ENCODE measurements at places on chromosomes 6 and 20. TPM values are rescaled to one million over a fixed set of nuclear protein-coding genes. Genes with fewer than 3 reads are reported as not detected.
A peak's percentile ranks its signal among the peaks of the same experiment; 100 is the strongest.

The SF3B5 gene
- polyA plus RNA-seq = 374 TPM

The C20orf144 gene
- polyA plus RNA-seq = not detected

The RAET1E gene
- polyA plus RNA-seq = not detected

The GCM1 gene
- not detected for polyA plus RNA-seq

The SLC22A23 gene
- polyA plus RNA-seq = 0.43 TPM

The PLCG1 gene
- 18.1 TPM for polyA plus RNA-seq

The ATXN1 gene
- polyA plus RNA-seq = 0.44 TPM

DNA sequence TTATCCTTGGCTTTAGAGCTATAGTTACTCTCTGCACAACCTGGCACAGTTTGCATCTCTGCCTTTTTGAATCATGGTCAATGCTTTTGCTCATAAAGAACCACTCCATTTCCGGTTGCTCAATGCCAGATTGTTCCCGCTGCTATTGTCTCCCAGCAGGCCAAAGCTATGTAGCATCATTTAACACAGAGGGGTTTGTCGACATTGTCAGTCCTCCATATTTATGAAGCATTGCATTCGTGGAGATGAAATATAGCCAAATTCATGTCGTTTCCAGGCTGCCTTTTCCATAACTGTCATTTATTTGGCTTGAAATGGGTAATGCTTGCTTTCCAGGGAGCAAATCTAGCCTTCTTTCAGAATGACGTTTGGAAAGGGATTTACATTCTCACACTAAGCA is 598.8 kb downstream of the EPHA7 start:
- no peak for DNase-seq

DNA sequence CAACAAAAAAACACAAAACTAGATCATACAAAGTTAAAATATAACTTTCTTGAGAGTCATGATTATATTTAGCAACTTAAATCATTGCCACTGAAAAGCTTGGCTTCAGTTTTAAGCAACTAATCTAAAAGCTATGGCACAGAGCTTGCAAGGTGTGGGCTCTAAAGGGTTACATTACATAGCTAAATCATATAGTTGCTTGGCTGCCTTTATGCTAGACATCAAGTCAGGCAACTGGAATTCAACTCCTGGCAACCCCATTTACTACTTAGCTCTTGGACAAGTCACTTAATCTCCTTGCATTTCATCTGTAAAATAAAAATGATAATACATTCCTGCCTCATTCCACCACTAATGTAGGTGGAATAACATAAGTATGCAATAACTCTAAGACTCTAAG is 40.9 kb upstream of the GCM1 start:
- DNase-seq = no peak

DNA sequence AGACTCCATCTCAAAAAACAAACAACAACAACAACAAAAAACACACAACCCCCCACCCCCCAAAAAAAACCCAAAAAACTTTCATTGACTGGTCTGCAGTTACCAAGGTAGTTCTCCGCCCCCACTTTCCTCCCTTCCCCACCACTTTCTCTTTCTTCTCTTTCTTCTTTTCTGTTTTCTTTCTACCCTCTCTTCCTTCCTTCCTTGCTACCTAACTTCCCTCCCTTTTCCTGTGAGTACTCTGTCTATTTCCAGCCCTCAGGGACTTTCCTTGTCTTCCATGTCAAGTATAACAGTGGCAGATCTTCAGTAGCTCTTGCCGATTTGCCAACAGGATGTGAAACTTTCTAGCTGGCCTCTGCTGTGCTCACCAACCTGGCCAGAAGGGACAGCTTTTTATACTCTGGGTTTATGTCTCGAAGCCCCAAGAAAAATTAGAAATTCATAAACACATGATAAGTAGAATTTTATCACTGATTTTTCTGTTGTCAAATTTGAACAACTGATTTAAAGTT is 399.5 kb downstream of the QKI start:
- no peak for DNase-seq

DNA sequence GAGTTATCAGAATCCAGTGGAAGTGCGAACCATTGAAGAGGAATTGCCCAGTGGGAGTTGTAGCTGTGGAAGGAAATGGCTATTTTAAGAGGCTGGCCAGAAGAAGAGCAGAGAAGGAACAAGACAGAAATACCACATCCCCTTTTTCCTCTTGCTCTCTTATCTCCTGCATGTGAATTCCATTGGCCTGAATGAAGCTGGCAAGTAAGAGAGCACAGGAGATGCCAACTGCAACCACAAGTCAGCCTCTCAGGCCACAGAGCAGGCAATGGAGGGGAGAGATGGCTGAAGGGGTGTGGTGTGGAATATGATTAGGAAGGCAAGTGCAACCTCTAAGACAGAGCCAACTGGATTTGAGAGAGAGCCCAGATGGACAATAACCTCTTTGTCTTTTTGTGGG is 362.7 kb upstream of the IMPG1 start:
- DNase-seq = no peak

GRCh38 chr20:37225146-37225545 is 36.5 kb downstream of the GHRH start:
- DNase-seq = no peak

DNA sequence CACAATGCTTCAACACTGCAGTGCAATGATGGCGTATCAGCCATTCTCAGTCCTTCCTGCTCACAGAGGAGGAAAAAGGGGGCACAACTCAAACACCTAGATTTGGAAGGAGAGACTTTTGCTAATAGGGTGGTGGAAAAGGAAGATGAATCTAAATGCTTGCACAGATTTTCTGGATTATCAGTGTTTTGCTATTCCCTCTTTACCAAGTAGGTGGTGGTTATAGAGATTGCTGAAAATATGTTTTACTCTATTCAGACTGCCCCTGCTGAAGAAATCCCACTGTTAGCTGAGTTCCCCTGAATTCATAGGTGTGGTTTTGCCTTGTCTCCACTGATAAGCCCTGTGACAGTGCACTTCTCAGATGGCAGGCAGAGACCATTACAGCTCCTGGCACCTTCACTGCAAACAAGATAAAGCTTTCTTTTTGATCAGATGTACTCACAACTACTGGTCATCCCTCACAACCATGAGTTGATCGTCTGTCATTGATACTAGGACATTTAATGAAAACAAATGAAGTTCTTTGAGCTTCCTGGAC is 311.4 kb downstream of the KIF16B start:
- no peak for DNase-seq

DNA sequence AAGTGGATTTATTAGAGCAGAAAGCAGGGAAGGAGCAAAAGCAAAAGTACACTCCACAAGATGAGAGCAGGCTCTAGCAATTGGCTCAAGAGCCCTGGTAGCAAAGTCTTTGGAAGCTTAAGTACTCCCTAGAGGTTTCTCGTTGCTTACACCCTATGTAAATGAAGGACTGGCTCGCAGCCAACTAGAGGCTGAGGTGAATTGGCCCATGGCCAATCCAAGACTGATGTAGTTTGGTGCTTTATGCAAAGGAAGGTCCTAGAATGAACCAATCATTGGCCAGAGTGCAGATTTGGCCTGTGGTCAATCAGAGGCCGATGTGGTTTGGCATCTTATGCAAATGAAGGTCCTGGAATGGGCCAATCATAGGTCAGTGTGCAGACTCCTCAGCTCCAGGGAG is 191.3 kb upstream of the ARID1B start:
- no peak for DNase-seq

DNA sequence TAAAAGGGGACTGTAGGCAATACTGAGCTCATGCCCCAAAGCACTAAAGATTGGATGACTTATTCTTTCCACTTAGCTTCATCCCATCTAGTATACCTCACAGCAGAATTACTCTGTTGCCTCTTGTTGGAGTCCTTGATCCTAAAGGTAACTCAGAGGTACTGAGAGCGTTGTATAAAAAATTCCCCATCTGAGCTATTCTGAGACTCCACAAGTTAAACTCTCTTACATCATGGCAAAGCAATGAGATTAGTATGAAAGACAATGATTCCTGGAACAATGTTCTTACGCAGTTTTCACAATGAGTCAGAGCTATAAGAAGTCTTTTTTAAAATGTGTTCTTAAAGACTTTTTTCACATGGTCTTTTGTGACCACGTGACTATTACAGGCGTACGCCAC is 370.1 kb downstream of the ADGRB3 start:
- no peak for DNase-seq

DNA sequence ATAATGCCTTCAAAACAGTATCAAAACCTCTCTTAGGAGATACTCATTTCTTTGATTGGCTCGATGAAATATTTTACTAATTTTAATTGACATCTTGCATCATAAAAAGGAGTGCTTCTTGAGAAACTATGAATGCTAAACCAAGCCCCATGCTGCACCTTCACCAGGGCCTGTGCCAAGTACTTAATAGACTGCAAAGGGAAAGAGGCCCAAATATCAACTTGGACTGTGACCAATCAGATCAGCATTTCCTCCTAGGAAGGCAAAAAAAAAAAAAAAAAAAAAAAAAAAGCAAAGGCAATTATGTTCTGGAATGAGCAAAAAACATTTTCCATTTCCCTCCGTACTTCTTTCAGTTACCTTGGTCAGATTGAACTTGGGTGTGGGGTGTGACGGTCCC is 253.0 kb upstream of the SOX4 start:
- no peak for DNase-seq

DNA sequence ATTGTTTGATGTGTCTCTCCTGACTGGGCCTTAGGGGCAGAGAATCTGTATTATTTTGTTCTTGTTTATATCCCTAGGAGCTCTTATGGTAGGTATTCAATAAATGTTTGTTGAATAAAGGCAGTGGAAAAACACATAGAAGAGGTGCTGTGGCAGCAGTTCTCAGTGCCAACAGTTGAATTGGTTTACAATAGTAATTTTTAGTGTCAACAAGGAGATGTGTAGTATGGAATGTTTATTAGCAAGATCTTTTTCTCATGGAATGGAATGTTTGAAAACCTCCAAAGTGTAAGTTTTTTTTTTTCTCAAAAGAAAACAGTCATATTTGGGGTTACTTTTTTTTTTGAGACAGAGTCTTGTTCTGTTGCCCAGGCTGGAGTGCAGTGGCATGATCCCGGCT is 28.0 kb downstream of the ASXL1 start:
- no peak for DNase-seq

DNA sequence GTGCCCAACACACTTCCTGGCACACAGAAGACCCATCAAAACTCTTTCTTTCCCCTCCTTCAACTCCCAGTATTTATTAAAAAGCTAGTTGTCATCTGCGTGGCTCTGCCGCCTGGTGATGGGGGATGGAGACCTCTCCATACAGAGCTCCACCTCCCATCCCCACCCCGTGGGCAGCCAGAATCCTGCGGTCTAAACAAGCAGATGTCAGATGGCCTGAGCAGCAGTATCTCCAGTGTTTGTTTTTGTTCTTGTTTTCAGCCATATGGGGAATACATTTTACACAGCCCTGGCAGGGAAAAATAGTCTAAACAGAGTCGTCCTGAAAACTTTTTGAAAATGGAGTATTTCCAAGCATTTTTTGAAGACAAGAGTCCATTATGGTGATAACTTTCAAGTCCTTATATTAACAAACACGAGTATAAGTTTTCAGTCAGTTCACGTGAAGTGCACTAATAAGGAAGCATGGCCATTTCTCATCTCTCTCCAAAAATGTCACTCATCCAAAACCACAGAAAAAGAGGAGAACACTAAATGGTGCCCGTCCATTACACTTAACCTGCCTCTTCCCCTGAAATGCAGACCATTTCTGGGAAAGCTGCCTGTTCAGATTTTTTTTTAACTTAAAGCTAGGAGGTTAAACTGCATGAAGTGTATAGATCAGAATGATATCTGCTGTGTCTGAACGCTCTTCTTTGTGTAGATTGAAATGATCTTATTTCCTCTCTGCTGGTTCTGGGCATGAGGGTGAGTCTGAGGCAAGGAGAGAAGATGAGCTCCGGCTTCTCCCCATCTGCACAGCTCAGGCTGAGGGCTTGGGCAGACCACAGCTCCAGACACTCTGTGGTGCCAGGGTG is 91.0 kb downstream of the TCP11 start:
- no peak for DNase-seq

DNA sequence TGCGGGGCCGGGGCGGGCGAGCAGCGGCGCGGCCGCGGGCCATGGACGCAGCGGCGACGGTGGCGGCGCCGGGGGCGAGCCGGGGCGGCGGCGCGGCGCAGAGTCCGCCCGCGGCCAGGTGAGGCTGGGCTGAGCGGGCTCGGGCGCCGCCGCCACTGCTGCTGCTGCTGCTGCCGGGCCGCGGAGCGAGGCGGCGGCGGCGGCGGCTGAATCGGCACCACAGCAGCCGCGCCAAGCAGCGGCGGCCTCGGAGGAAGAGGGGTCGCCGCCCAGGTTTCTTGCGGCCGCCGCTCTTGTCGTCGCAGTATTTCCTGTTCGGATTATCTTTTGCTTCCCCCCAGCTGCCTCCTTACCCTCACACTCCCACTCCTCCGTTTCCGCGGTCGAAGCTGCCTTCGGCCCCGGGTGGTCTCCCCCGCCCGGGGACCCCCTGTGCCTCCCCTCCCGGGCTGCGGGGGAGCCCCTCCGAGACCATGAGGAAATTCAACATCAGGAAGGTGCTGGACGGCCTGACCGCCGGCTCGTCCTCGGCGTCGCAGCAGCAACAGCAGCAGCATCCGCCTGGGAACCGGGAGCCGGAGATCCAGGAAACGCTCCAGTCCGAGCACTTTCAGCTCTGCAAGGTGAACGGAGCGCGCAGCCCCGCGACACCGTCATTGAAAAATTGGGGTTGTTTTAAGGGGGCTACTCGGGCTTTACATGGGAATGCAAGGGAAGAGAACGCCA is at the start of gene STXBP5:
Gene STXBP5 (plus strand): TSS at position 358 of the 726 bp plus-strand sequence. CDS start 116 bp downstream, at position 474.
- peak; percentile 39 for DNase-seq

GRCh38 chr6:158039571-158040050 is 57.9 kb downstream of the SYNJ2 start:
- DNase-seq = no peak

DNA sequence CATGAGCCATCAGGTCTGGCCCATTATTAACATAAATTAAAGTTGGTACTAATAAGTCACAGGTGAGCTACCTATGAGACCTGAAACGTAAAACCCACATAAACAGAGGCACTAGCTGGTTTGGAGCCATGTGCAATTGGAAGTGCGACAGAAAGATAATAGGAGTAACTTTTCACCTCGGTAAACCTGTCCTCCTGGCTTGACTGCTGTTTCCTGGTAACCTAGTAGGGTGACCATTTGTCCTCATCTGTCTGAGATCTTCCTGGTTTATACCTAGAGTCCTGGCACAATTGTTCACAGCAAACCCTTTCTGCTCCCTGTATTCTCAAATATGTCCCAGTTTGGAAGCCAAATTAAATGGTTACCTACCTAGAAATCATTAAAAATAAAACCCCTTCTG is 7.4 kb downstream of the TBC1D20 start:
- DNase-seq = no peak

DNA sequence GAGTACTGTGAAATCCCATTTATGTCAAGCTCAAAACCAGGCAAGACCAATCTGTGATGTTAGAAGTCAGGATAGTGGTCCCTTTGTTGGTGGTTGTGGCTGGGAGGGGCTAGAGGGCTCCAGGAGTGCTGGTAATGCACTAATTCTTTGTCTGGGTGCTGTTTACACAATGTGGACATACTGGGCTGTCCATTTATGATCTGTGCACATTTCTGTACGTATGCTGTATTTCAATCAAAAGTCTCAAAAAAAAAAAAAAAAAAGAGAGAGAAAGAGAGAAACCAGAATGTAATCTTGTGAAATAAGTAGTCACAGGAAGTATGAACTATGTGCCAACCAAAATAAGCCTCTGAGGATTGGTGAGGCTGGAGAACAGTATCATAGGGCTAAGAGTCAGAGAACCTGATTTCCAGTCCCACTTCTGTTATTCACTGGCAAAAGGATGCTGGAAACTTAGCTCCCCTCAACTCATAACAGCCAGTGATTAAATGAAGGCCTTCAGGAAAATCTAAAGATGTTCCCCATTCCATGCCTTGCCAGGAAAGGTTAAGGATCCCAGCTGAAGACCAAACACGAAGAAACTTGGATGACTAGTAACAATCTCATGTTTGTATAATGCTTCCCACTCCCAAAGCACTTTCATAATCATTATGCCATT is 19.6 kb upstream of the TRAM2 start:
- no peak for DNase-seq

- DNase-seq = no peak
These were observed 10.8 kb downstream of the VSTM2L start for GRCh38 chr20:37913567-37914366.
